ENCODE measurements at places on chromosomes 2 and 18.

DNA sequence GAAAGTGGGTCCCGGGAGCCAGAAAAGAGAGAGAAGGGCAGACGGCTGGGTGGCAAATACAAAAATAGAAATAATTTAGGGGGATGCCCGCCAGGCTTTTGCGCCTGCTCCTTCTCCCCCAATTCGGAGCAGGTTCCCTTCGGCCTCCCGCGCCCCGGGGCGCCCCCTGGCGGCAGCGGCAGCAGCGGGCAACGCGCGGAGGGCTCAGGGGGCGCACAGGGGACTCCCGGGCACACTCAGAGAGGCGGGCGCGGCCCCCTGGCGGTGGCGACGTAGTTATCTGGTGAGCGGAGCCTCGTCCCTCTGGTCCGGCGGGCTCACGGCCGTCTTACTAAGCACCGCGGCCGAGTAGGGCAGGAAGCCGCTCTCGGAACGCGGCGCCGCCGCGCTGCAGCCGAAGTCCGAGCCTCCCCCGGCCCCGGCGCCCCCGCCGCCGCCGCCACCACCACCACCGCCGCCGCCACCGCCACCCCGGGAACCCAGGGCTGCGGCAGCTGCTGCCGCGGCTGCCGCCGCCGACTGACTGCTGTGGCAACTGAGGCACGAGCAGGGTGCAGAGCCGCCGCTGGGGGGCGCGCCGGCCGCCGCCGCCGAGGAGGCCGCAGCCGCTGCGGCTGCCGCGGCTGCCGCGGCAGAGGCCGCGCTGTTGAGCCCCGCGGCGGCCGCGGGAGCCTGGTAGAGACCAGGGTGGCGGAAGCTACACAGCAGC lies 3.8 kb downstream of the EVX2 start:
- DNase-seq, result no peak

GRCh38 chr2:44952143-44952805 lies 10.8 kb downstream of the SIX3 start:
- DNase-seq, result no peak

DNA sequence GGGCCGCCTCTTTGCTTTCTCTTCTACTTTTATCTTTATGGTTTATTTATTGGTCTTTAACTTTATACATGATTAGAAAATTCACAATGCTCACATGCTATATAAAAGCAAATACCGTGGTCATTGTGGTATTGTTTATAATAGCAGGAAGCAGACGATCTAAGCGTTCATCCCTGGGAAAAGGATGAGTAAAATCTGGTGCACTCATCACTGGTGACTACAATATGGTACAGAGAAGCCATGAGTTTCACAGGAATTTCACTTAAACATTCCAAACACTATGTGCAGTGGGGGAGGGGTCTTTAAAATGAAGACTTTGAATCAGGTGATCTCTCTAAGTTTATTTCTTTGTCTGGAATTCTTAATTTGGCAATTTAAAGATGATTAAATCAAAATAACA lies 97.9 kb downstream of the SCN3A start:
- DNase-seq, result no peak

DNA sequence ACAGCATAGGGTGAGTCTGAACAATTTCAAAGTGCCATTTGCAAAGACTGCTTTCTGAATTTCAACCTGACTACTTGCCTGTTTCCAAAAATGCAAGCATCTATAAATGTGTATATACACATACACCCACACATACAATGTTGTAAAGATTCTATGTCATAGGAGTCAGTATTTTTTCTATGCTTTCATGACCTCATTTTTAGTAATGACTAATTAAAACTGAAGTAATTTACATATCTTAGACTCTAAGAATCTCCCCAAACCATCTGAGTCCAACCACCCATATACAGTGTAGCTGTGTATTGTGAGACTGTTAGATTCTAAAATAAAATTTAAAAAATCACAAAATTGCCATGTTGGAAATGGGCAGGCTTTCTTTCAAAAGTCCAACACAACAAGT lies 162.0 kb upstream of the STK17B start:
- no peak for DNase-seq

- DNase-seq, result no peak
Observed at GRCh38 chr18:23966909-23967308, 47.6 kb upstream of the TTC39C start.

GRCh38 chr2:69083235-69083748 lies 70.3 kb downstream of the ANTXR1 start:
- DNase-seq, result no peak

DNA sequence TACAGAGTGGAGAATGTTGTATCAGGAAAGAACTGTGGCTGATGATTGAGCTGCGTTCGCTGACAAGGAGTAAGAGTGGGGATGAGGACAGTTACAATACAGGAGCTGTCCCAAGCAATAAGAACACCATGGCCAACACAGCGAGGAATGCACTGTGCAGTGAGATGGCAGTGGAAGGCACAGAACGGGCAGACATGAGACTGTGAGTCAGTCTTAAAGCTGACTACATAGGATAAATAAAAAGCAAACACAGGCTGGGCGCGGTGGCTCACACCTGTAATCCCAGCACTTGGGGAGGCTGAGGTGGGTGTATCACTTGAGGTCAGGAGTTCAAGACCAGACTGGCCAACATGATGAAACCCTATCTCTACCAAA lies 89.8 kb downstream of the CABYR start:
- DNase-seq, result no peak

DNA sequence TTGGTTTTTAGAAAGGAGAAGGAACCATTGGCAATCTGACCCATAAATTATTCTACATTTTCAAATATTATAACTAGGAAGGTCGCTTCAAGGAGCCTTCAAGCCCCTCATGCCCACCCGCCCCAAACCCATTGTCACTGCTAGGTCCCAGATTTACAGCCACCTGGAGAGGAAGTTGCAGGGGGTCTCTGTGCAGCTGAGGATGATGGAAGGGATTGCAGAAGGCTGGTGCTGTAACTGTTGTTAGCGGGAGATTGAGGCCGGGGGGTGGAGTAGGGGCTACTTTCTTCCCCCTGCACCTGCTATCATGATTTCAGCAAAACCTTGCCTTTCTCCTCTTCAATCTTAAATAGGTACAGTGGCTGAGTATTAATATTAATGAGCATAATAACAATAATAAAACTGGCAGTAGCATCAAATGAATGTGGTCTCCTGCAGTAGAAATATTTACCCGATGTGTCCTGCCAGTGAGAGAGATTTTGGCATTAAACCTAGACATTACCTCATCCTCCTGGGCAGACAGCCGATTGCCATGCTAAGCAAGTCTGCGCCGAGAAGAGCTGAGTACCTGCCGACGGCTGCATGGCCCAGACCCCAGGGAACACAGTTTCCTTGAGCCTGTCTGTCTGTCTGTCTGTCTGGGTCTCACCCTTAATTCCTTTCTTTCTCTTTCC lies 225.4 kb downstream of the FAM210A start:
- peak; percentile 82 for DNase-seq

GRCh38 chr2:232174662-232175061 lies 203.9 kb upstream of the ALPP start:
- DNase-seq, result peak; percentile 63

DNA sequence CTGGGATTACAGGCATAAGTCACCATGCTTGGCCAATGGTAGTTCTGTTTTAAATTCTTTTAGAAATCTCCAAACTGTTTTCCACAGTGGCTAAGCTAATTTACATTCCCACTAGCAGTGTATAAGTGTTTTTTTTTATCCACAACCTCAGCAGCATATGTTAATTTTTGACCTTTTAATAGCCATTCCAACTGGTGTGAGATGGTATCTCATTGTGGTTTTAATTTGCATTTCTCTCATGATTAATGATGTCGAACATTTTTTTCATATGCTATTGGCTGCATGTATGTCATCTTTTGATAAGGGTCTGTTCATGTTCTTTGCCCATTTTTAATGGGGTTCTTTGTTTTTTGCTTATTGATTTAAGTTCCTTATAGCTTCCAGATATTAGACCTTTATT lies 20.0 kb downstream of the MOCOS start:
- no peak for DNase-seq

GRCh38 chr2:156423674-156424282 lies 12.4 kb upstream of the GPD2 start:
- no peak for DNase-seq

GRCh38 chr2:64374686-64375085 lies 79.3 kb upstream of the LGALSL start:
- DNase-seq, result peak; percentile 51

DNA sequence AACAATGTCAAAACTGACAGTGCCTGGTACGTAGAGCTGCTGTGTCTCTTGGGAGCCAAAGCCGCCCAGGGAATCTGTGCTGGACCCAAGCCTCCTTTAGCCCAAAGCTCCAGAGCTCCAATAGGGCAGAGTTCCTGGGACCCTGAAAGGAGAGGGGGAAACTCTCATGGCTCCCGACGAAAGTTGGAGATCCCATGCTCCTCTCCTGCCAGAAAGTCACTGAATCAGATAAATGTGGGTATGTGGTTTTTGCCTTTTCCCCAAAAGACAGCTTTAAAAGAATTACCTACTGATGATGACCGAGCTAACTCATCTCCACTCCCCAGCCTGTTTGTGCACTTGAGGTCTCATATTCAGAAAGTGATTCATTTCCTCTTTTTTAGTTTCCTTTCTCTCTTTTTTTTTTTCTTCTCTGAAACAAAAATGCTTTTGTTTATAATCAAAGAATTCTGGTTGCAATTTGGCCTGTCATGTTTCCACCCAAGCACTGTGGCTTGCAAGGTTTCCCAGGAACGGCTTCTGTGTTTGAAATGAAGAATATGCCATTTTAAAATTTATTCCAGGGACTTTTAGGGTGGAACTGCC lies 14.1 kb upstream of the PMAIP1 start:
- no peak for DNase-seq

GRCh38 chr2:38712871-38713270 lies 38.3 kb downstream of the SRSF7 start:
- no peak for DNase-seq

DNA sequence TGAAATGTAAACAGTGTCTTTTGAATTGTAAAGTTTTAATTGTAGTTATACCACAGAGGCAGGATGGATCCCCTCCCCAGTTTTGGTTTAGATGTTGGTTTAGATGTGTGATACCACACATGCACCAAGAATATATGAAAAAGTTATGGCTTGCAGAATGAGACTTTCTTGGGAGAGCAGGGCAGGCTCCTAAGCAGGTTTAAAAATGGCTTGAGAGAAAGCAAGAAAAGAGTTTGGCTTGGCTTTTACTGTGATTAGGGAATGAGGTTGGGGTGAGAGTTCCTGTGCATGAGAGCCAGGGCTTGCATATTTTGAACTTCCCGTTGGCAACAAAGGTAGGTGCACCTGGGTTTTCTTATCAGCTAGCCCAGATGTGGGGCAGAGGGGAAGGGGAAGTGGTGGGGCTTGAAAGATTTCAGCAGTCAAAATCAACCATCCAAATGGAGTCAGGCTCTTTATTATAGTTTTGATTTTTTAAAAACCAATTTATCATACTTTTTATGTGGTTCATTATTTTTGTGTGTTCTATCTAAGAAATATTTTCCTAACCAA lies 246.9 kb downstream of the MTX2 start:
- DNase-seq, result no peak

GRCh38 chr2:178531168-178531567 lies 50.9 kb downstream of the PLEKHA3 start:
- no peak for DNase-seq
